ENCODE measurements at places on chromosomes 11 and 22. TPM values are rescaled to one million over a fixed set of nuclear protein-coding genes. Genes with fewer than 3 reads are reported as not detected.

Gene TRIM51
- polyA plus RNA-seq, result not detected

Gene WEE1
- 16.2 TPM for polyA plus RNA-seq

Gene SOX6
- 1.2 TPM for polyA plus RNA-seq

Gene NAALADL1
- polyA plus RNA-seq, result 3.0 TPM

Gene SAA4
- not detected for polyA plus RNA-seq

Gene RCOR2
- polyA plus RNA-seq, result 0.13 TPM

Gene DRAP1
- polyA plus RNA-seq, result 103 TPM

Gene OR8J1
- not detected for polyA plus RNA-seq

Gene CSKMT
- 32.2 TPM for polyA plus RNA-seq

Gene KCNJ1
- polyA plus RNA-seq, result 0.10 TPM

Gene DLG2
- polyA plus RNA-seq, result 6.7 TPM

Gene SEPTIN5
- polyA plus RNA-seq, result 51.8 TPM

Gene GALNT18
- 2.2 TPM for polyA plus RNA-seq

Gene MPZL2
- polyA plus RNA-seq, result 150 TPM

Gene C1QTNF4
- 0.47 TPM for polyA plus RNA-seq

Gene PATE4
- polyA plus RNA-seq, result not detected

Gene OR51I1
- polyA plus RNA-seq, result not detected

Gene LRRC10B
- 0.19 TPM for polyA plus RNA-seq

Gene PTPMT1
- 38.2 TPM for polyA plus RNA-seq

Gene MMP11
- 0.53 TPM for polyA plus RNA-seq

Gene HBD
- not detected for polyA plus RNA-seq

Gene PLCB3
- 24.6 TPM for polyA plus RNA-seq

Gene APOC3
- polyA plus RNA-seq, result not detected

Gene KRTAP5-8
- polyA plus RNA-seq, result 0.07 TPM

Gene PDE3B
- 1.2 TPM for polyA plus RNA-seq

Gene UCP2
- polyA plus RNA-seq, result 3.0 TPM

Gene TPBGL
- polyA plus RNA-seq, result not detected

Gene SUSD2
- 0.73 TPM for polyA plus RNA-seq

Gene SAA1
- polyA plus RNA-seq, result 15.7 TPM

Gene MMP3
- polyA plus RNA-seq, result 0.24 TPM

Gene ASPHD2
- 0.43 TPM for polyA plus RNA-seq

Gene GSTT2
- polyA plus RNA-seq, result 0.92 TPM

Gene USP2
- polyA plus RNA-seq, result 4.9 TPM

Gene C11orf91
- polyA plus RNA-seq, result 0.51 TPM

Gene SLC5A12
- not detected for polyA plus RNA-seq

Gene MAJIN
- not detected for polyA plus RNA-seq

Gene NCR3LG1
- 0.71 TPM for polyA plus RNA-seq

Gene CARNS1
- 0.29 TPM for polyA plus RNA-seq

Gene MS4A15
- not detected for polyA plus RNA-seq

Gene TMEM135
- polyA plus RNA-seq, result 2.6 TPM

Gene PHF21B
- 0.08 TPM for polyA plus RNA-seq

Gene SYT12
- polyA plus RNA-seq, result 0.53 TPM
